ENCODE measurements at places on chromosomes 16 and 17.
A peak's percentile ranks its signal among the peaks of the same experiment; 100 is the strongest.

DNA sequence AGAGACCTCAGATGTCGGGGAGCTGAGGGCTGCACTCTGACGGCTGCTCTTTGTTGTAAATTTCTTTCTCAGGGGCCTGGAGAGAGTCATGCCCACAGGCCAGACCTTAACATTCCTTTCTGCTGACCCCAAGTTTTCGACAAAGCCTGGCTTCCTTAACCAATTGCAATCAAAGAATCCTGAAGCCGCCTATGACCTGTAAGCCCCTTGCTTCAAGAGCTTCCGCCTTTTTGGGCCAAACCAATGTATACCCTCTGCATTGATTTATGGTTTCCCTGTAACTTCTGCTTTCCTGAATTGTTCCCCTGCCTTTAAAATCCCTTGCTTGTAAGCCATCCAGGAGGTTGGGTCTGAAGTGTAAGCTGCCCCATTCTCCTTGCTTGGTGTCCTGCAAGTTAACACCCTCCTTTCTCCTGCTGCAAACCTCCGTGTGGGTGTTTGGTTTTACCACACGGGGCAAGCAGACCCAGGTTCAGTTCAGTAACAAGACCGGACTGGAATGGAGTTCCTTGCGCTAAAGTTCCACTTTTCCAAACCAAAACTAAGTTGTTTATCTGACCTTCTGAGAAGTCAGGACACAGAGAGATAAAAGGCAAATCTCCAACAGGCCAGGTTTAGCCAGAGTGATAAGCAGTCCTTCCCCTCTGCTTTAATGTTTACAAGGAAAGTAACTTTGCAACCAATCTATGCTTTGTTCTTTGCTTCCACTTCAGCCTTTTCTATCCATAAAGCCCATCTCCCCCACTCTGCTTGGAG lies 141.6 kb downstream of the KCNJ12 start:
- no peak for DNase-seq

- DNase-seq: no peak
Measured at GRCh38 chr17:8122422-8122923, 1.4 kb downstream of the HES7 start.

DNA sequence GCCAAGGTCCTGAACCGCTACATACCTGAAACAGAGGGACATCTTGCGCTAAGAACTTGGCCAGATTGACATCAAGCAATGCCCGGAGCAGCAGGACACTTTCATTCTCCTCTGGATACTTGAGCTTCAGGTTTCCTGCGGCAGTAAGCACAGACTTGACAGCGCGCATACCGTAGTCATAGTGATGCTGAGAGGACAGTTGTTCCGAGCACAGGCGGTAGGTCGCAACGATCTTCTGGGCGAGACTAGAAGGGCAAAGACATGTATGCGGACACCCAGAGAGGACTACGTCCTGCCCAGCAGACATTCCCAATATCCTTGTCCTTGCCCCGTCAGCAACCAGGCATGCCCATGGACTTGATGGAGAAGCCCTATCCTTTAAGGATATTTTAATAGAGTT lies 112.9 kb downstream of the DNAH3 start:
- DNase-seq: no peak

GRCh38 chr17:50064253-50065001 lies 8.5 kb downstream of the ITGA3 start:
- no peak for DNase-seq

- DNase-seq: no peak
Measured at GRCh38 chr17:78364436-78365281, 4.8 kb upstream of the SOCS3 start.

DNA sequence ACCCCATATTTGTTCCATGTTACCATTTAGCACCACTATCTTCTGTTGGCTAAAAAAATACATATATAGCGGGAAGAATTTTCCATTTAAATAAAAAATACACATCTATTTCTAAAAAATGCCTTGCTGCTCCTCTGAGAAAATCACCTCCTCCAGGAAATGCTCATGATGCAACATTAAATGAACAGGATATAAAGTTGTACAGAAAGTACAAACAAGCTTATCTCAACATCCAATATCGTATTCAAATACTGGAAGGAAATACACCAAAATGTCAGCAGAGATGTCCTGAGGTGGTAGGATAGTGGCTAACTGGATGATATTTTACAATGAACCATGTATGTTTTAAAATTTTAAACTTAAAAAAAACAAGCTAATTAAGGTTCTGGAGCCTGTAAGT lies 21.3 kb downstream of the GNA13 start:
- no peak for DNase-seq

DNA sequence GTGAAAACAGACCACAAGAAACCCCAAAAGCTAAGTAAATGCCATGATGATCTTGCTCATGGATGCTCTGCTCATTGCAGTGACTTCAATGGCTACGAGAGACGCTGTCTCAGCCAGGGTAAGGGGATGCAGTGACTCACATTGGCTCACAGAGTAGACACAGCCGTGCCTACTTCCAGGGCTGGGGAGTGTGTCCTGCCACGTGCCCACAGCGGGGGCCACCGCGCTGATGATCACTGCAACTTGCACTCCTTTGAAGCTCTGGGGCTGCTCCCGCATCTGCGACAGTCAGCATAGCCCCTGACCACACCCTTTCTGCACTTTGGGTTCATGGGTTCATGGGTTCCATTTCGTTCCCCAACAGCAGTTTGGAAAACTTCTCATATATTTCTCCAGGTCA lies 231.4 kb upstream of the RPL38 start:
- no peak for DNase-seq

DNA sequence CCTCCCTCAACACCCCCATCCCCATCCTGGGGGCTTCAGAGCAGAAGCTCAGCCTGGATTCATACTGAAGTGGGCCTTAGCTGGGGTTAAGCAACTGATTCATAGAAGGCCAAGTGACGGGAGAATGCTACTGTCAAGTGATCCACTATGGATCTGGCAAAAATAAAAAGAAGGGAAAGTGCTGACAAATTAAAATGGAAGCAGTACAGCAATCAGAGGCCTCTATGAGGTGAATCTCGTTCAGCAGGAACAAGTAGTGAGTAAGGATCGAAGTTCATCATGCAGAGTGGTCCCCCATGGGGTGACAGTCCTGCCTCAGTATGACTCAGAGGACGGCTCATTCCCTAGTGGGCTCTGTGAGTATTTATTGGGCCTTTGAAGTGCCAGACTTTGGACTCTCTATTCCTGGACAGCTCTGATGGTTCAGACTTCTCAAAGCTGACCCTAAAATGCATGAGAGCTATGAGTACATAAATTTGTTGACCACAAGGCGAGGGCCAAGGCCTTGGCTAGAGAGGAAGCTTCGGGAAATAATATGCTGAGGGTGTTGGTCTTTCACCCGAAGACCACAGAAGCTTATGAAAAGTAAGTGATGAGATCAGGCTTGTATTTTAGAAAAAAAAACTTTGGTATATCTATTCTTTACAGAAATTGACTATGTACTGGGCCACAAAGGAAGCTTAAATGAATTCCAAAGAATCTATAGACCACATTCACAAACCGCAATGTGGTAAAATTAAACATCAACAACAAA lies 5.3 kb upstream of the NSMCE1 start:
- DNase-seq: no peak

DNA sequence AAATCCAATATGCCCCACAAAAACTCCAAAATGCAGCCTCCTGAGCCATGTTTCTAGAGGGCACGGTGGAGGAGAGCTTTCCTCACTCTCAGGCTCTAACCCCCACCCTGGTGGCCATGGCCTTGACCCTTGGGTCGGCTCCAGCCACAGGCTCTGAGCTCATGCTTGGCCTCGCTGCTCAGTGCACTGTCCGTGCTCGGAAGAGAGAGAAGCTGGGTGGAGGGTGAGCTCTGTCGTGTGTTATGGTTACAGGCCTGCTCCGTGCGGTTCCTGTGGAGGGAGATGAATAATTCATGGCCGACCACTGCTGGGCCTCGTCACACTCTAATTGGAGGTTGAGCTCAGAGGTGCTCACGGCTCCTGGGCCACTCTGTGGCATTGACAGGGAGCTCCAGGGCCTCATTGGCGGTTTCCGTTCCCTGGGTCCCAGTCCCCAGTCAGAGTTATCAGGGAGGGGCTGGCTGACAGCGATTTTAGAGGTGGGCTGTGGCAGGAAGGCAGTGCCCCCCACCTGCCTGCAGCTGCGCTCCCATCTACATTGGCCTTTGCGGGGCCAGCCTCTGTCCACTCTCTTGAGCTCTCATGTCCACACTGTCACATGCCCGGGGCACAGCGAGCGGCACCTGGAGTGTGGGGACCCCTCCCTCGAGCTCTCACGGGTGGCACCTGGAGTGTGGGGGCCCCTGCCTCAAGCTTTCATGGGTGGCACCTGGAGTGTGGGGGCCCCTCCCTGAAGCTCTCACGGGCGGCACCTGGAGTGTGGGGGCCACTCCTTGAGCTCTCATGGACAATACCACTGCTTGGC lies 24.9 kb downstream of the ACSF3 start:
- DNase-seq: no peak

DNA sequence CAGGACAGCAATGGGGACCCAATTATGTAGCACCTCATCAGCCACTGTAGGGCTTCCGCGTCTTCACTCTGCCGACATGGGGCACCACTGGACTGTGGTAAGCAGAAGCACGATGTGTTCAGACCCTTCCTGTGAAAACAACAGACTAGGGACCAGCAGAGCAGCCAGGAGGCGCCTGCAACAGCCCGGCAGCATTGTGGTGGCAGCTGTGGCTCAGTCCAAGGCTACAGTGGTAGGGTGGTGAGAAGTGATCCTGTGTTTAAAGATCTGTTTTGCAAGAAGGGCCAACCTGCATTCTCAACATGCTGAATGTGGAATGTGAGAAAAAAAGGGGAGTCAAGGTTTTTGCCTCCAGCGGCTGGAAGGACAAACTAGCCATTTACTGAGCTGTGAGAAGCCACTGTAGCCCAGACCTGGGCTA lies 80.8 kb downstream of the GAS7 start:
- DNase-seq: no peak

DNA sequence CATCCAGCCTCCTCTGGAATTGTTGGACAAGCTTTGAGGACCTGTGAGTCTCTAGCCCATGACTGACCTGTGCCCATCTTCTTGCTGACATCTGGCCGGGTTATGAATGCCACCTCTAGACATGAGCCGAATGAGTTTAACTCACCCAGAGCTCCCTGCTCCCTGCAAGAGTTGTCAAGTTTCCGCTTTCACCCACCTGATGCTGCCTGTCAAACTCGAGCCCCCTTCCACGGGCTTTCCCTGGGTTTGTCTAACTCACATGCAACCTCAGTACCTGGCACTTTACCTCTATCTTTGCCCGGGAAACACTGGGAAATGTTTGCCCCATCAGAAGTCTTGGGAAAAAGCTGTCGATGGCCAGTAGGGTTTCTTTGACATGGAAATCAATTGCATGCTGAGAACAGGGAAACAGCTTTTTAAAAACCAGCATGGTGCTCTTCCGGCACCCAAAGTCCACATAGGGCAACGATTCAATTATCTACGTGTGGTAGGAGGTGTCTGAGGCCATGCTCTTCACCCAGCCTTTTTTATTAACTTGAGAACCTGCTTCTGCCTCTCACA lies 33.8 kb upstream of the DNAH17 start:
- DNase-seq: no peak

- DNase-seq: no peak
Measured at GRCh38 chr17:63480192-63480784, 3.4 kb downstream of the ACE start.

DNA sequence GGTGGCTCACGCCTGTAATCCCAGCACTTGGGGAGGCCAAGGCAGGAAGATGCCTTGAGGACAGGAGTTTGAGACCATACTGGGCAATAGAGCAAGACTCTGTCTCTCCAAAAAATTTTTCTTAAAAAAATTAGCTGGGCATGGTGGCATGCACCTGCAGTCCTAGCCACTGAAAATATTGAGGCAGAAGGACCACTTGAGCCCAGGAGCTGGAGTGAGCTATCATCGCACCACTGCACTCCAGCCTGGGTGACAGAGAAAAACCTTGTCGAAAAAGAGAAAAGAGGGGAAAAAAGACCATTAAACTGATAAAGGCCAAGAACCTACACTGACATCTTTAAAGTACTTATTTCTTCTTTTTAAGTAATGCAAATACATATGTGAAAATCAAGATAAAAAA lies 53.4 kb upstream of the ITGA2B start:
- DNase-seq: no peak

GRCh38 chr17:44902135-44902760 lies 3.0 kb upstream of the EFTUD2 start:
- DNase-seq: no peak

- DNase-seq: no peak
Measured at GRCh38 chr16:23402100-23402499, 50.9 kb downstream of the COG7 start.

DNA sequence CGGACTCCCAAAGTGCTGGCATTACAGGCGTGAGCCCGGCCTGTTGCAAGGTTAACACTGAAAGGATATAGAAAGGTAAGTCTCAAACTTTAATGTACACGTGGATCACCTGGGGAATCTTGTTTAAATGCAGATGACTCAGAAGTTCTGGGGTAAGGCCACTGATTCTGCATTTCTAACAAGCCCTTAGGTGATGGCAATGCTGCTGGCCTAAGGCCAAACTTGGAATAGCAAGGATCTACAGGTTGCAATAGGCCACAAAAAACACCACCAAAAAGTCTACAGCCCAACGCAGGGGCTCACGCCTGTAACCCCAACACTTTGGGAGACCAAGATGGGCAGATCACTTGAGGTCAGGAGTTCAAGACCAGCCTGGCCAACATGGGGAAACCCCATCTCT lies 4.2 kb downstream of the CMTM4 start:
- no peak for DNase-seq

DNA sequence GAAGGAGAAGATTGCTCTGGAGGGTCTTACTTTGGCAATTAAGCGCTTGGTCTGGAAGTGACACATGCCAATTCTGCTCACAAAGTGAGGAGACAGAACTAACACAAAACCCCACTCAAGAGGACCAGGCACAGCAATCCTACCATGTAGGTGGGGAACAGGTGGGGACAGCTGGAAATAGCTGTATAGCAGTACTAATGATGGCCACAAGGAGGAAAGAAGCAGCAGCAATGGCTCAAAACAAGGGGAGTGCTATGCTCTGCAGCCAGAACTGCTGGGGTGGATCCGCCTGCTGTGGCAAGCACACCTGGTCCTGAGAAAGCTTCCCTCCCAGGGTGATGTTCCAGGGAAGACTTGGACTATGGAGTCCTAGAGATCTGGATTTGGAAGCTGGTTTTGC lies 17.0 kb upstream of the TMEM132E start:
- DNase-seq: peak; percentile 12

DNA sequence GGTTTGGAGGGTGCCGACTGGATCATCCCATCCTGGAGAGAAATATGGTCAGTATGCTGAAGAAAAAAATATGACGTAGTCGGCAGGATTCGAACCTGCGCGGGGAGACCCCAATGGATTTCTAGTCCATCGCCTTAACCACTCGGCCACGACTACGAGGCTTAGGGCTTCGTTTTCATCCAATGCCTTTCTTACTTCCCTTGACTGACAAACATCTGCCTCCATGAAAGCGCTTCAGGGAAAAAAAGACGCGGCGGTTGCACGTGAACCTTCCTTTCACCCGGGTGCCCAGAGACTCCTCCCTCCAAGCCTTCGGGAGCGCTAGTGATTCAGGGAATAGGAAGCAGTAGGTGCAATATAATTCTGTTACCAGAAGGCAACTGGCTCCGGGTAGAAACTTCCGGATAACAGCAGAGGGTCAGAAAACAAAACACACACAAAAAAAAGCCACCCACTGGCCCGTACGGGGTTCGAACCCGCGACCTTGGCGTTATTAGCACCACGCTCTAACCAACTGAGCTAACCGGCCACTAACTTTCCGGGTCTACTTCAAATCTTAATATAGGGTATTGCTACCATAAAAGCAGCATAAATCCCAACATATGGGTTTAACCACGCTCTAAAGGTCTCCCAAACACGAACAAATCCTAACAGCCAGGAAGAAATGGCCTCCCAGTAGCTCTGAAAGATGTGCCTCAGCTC lies 16.3 kb upstream of the AURKB start:
- DNase-seq: no peak

Measured in NCI-H1417 (cell line).